Astrocyte (in vitro differentiated cells and primary cell): ENCODE measurements at places on chromosomes 5 and 9. TPM values are rescaled to one million over a fixed set of nuclear protein-coding genes. Genes with fewer than 3 reads are reported as not detected.

Gene C5orf58
- not detected in 2 replicates for total RNA-seq

- H3K27me3 ChIP-seq = peaks cover 32% of the 10 kb centered on the region
- H3K4me3 ChIP-seq = no peak overlapping the region
- DNase-seq = no peak
- H3K36me3 ChIP-seq = no peaks in the 10 kb centered on the region
- H3K27ac ChIP-seq = no peak overlapping the region
- H3K4me1 ChIP-seq = no peaks in the 10 kb centered on the region
Observed at GRCh38 chr9:126524353-126525077, 89.2 kb upstream of the LMX1B start.

DNA sequence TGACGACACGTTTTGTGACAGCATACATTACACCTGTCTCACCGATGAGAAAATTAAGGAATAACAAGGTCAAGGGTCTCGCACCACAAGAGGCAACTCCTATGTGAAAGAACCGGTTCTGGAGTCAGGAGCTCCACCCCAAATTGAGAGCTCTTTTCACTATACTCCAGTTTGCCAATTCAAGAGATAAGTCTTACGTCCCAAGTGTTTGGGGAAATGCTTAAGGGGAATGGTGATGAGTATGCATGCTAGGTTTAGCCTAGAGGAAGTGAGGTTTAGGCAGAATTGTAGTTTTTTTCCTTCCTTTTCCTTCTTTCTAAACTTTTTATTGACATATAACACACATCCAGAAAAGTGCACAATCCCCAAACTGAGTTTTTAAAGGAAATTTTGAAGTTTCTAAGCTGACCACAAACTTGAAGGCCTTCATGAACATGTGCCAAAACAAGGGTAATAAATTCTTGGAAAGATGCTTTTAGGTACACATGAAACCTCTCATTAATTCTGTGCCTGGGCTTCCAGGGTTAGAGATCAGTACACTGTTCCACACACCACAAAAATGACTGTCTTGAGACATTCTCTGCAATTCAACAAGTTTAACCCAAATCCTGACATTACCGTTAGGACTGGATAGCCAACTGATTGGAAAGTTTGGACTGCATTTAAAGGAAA lies 127.6 kb upstream of the SLC1A3 start:
- no peaks in the 10 kb centered on the region for H3K27me3 ChIP-seq
- no peaks in the 10 kb centered on the region for H3K4me1 ChIP-seq
- H3K27ac ChIP-seq = no peak overlapping the region
- no peak overlapping the region for H3K4me3 ChIP-seq

Gene FCN2
- not detected in 2 replicates for total RNA-seq

Gene GLRA1
- not detected in 2 replicates for total RNA-seq
